ENCODE measurements at places on chromosomes 4 and X. TPM values are rescaled to one million over a fixed set of nuclear protein-coding genes. Genes with fewer than 3 reads are reported as not detected.

DNA sequence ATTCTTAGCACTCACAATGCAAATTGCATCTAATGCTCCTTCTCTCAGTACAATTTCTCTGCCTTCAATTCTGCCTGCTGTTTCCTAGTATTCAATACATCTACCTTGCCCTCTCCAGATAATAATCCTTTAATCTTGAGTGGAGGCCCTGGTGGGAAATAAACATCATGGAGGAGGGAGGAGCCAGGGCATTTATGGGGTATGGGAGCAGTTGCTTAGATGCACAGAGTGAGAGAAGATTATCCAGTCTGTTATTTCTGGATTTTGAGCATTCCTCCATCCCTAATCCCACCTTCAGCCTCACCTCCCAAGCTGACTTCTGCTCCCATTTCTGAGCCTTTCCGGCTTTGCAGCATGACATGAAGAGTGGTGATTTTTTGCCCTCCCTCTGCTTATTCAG lies 127.9 kb upstream of the PPP3CA start:
- no peak for DNase-seq
- no peaks in the 10 kb centered on the region for H3K36me3 ChIP-seq
- no peak overlapping the region for H3K4me3 ChIP-seq
- peaks cover 6% of the 10 kb centered on the region for H3K27me3 ChIP-seq
- no peaks in the 10 kb centered on the region for H3K4me1 ChIP-seq

GRCh38 chr4:86497980-86498862 lies 95.9 kb upstream of the PTPN13 start:
- H3K4me1 ChIP-seq = no peaks in the 10 kb centered on the region

GRCh38 chr4:94668724-94669123 lies 89.0 kb upstream of the BMPR1B start:
- H3K4me1 ChIP-seq = no peaks in the 10 kb centered on the region
- no peaks in the 10 kb centered on the region for H3K27me3 ChIP-seq
- no peak for DNase-seq
- H3K27ac ChIP-seq = no peak overlapping the region
- no peak overlapping the region for H3K4me3 ChIP-seq

Gene TMEM128
- 23.6 TPM for total RNA-seq

DNA sequence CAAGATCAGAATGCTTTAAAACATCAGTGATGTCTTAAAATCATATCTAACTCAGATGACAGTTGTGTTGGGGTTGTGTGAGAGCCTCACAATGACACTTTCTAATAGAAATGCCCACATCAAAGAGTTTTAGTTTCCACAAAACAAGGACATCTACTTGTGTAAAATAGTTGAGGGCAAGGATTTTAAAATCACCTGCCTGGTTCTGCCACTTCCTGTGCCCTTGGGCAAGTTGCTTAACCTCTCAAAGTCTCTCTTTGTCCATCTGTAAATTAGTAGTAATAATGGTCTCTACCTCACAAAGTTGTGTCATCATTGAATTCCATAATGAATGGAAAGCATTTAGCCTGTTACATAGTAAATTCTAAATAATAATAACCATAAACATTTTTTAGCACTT lies 41.9 kb upstream of the RELL1 start:
- no peak for DNase-seq
- H3K4me3 ChIP-seq = no peak overlapping the region
- H3K36me3 ChIP-seq = peaks cover 1% of the 10 kb centered on the region
- H3K27me3 ChIP-seq = no peaks in the 10 kb centered on the region
- no peak overlapping the region for H3K27ac ChIP-seq

Data from activated naive CD8-positive, alpha-beta T cell treated with anti-CD3 and anti-CD28 coated beads for 36 hours (primary cell).